ENCODE measurements at places on chromosomes 1 and 21.

DNA sequence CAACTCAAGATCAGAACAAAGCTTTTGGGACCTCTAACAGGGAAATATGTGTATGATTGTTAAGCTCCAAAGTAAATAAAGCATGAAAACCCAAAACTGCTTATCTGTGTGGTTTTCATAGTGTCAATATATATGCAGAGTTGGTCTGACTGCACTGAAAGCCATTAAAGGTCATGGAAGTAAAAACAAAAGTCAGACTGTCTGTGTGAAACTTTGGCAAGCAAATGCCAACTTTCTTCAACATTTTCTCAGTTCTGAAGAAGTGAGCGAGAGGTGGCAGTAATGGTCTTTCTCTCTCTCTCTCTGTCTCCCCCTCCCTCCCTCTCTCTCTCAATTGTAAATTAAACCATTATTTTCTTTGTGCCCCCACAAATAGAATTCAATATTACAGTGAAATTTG is 100.1 kb upstream of the S1PR1 start:
- DNase-seq = peak; percentile 22

DNA sequence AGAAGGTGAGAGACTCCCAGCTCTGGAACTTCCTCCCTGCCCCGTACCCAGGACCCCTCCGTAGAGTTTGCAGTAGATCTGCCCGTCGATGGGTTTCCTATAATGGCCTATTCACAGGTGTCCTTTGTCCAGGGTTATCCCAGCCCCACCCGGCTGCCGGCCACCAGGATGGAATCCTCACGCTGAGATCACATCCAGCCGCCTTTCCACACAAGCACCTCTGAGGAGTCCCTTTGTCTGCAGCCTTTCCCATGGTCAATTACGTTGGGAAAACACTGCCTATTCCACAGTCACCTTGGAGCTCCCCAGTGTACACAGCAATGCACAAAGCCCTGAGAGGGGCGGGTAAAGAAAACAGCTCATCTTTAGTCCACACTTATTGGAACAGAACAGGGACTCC is 190.0 kb upstream of the EDN2 start:
- no peak for DNase-seq

- DNase-seq = no peak
Observed at GRCh38 chr21:14883351-14883750, 181.4 kb downstream of the NRIP1 start.

DNA sequence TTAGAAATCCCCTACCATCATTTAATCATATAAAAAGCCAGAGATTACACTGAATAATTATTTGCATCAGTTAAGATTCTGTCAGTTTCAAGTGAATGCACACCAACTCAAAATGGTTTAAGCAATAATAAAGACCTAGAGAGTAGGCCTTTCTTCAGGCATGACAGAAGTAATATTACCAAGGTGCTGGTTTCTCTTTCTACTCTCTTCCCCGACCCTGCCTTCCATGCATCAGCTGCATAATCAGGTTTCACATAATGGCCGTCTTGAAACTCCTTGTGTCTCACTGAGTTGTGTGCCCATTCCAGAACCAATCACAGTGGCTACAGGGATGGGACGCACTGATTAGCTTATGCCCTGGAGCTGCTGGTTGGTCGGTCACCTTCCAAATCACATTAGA is 103.5 kb upstream of the SERTAD4 start:
- DNase-seq = no peak

DNA sequence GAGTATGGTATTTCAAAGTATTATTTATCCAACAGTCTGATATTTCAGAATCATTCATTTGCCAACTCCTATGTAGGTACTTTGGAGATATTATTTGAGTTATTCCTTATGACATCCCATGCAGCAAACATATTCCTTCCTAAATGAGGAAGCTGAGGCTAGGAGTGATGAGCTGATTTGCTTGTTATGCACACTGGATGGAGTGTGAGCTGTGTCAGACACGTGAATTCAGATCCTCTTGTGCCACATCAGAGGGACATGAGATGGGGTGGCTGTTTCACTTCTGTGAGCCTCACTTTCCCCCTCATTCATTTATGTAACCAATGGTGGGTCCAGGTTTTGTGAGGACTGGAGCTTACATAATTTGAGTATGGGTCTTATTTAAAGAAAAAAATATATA is 215.9 kb downstream of the DISC1 start:
- no peak for DNase-seq

GRCh38 chr21:40383951-40384350 is 463.0 kb downstream of the DSCAM start:
- DNase-seq = no peak

- no peak for DNase-seq
Observed at GRCh38 chr1:112344754-112345423, 51.1 kb upstream of the CTTNBP2NL start.

- no peak for DNase-seq
Observed at GRCh38 chr1:53593758-53594380, 134.7 kb downstream of the DMRTB1 start.
